IPS DF 6.9 (cell line): ENCODE measurements at places on chromosomes 1 and 21.
A peak's percentile ranks its signal among the peaks of the same experiment; 100 is the strongest.

- no peak for DNase-seq
These were observed 47.6 kb downstream of the PIK3R3 start for GRCh38 chr1:46084553-46085451.

- DNase-seq, result no peak
These were observed 44.0 kb downstream of the ZSCAN20 start for GRCh38 chr1:33516428-33516827.

DNA sequence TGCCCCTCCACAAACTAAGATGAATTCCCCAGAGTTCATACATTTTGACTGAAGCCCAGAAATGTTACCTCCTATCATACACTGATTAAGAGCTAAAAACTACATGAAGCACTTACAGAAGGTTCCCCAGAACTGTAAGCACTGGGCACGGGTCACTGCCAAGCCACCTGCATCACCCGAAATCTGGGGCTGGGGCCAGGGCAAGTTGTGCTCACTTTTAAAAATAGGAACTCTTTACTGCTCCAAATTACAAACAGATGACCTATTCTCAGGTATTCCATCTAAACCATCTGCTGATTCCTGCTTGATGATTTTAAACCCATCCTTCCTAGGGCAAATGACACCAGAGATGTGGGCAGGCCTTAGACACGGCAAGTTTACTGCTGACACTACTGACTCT lies 4.8 kb downstream of the SETD4 start:
- DNase-seq, result no peak

GRCh38 chr1:167819849-167820683 lies 93.9 kb downstream of the ADCY10 start:
- no peak for DNase-seq

- DNase-seq, result no peak
These were observed 800 bp upstream of the DNMT3L start for GRCh38 chr21:44262338-44263056.

- DNase-seq, result peak; percentile 37
These were observed 28.4 kb downstream of the ACP6 start for GRCh38 chr1:147641695-147642592.

GRCh38 chr1:82073071-82073470 lies 272.3 kb downstream of the ADGRL2 start:
- DNase-seq, result no peak

- no peak for DNase-seq
These were observed 62.0 kb downstream of the KCNK1 start for GRCh38 chr1:233675893-233676292.

- no peak for DNase-seq
These were observed 33.3 kb downstream of the TIAM1 start for GRCh38 chr21:31310750-31311149.

- DNase-seq, result no peak
These were observed 76.5 kb upstream of the DESI2 start for GRCh38 chr1:244576259-244576892.

DNA sequence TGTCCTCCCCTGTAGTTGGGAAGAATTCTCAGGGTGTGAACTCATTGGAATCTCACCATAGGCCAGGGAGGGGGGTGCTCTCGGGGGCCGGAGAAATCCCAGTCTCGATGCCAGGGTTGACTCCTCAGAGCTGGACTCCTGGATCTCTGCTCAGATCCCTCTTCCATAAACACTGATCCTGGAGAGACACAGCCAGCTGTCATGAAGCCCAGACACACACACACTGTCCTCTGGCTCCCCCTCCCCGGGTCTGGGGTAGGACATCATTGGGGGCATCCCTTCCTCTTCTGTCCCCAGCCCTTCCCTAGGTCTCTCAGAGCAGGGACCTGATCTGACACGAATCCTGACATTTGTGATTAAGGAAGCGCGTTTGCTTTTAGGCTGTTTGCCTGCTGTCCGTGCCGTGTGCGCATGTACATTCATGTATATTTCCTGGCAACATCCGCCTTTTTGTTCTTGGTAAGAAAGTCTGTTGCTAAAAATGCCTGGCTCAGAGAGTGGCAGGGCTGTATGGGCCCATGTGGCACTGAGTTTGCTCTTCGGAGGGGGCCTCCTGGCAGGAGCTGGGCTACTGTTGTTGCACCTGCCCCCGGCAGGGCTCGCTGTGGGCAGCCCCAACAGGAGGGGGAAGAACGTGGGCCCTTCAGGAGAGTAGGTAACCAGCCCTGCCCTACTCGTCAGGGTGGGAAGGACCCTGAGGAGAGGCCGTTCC lies 45.4 kb upstream of the SELENON start:
- no peak for DNase-seq

DNA sequence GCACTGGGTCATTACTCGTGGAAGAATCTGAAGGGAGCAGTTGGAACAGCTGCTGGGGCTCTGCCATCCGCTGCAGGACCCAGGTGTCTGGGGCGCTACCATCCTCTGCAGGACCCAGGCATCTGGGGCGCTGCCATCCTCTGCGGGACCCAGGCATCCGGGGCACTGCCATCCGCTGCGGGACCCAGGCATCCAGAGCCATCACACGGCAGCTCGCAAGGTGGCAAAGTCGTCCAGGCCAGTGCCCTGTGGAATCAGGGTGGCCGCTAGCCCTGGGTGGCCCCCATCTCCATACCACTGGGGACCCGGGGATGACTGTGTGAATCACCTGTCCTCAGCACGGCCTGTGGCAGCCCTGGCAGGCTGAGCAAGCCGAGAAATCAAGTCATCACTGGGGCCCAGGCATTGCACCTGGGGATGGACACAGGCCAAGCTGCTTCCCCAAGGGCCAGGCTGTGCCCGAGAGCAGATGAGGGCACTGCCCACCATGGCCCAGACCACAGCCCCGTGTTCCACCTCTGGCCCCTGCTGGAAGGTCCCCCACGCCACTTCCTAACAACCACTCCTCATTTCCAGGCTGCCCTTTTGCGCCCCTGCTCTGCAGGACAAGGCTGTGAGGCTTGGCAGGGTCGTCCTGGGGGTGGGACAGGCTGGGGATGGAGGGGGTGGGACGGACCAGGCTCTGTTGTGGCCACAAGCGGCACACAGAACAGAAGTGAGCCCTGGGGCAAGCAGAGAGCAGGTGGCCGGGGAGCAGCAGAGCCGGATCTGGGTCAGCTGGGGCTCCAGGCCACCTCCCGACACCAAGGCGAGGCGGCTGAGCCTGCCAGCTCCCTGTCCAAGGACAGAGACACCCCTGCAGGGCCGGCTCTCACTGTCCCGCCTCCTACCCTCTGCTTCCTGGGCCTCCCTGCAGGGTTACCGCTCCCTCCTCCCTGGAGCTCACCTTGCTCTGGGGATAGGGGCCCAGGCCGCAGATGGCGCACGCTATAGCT lies 12.7 kb downstream of the GABRD start:
- no peak for DNase-seq

DNA sequence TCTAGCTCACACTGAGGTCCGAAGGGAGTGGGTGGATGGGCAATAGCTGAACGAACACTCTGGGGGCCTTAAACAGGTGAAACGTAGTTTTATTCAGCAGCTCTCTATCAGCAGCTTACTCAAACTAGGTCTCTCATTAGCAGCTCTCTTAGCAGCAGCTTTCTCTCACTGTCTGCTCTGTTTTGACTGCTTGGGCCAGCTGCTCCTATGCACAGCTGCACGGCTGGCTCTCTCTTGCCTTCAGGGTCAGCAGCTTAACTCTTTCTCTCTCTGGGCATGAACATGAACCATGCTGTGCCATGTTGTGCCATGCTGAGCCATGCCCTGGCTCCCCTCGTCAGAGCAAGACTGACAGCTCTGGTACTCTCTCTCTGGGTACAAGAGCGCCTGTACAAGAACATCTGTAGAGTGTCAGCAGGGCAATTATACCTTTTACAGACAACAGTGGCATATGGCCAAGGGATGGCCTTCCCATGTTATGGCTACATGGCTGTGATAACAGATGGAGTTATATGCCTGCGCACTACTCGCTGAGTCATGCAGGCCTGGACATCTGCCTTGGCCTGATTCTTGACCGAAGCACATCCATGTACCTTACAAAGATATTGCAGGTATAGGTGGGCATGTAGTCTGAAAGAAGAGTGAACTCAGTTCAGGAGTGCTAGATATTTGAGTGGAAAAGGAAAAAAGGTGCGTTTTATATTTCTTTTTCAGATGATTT lies 152.4 kb downstream of the LEPR start:
- no peak for DNase-seq

DNA sequence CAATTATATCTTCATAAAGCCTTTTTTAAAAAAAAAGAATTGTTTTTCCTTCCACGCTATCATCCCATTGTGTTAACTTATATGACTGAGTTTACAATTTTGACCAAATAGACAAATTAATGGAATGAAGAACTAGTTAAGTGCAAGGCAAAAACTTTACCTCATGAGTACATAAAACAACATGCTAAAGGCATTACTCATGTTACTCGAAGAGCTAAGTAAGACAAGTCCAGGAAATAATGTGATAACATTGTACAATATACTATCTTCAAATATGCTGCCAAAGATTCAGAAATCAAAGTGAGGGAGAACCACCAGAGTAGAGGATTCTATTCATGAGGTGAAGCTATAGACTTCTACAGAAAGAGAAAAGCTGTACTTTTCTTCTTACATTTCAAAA lies 24.2 kb upstream of the DYNLT5 start:
- DNase-seq, result no peak

DNA sequence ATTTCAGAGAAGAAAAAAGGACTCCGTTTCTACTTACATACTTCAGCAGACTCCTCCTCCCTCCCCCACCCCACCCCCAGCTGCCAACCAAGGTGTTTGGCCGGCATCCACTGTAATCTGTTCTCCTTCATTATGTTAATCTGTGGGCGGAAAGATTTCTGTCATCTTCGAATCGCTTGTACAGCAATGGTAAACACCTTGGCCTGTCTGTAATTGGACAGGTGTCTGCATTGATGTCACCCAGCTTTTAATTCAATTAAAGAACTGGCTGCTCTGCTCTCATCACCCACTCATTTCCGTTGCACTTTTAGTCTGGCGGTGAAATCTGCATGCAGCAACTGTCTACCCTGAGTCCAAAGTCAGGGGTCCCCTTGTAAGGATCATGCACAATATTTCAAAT lies 368.6 kb downstream of the USH2A start:
- no peak for DNase-seq
